T-cell (primary cell): ENCODE measurements at places on chromosomes 5 and 9. TPM values are rescaled to one million over a fixed set of nuclear protein-coding genes. Genes with fewer than 3 reads are reported as not detected.
A peak's percentile ranks its signal among the peaks of the same experiment; 100 is the strongest.

DNA sequence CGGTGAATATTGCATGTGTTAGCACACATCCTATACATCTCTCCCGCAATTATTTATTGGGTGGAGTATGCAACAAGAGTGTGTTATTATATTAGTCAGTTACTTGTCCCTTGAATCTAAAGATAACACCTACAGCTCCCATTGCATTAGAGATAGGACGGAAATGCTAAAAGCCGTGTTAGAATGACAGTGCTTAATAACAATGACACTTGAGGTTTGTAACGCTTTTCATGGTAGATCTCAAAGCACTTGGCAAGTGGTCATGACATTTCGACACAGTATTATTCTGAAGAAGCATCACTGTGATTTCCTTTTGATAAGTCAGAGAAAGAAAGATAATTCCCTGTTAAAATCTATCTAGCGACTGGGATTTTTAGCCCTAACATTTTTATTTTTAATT is 33.4 kb upstream of the TRIO start:
- DNase-seq, result no peak
- H3K36me3 ChIP-seq, result no peaks in the 10 kb centered on the region
- no peaks in the 10 kb centered on the region for H3K27me3 ChIP-seq
- no peak overlapping the region for H3K27ac ChIP-seq
- H3K4me3 ChIP-seq, result no peak overlapping the region

GRCh38 chr9:69820955-69821788 is 555 bp downstream of the CFAP95 start:
- peak overlapping the region; percentile 66 for H3K4me3 ChIP-seq
- H3K4me1 ChIP-seq, result peaks cover 22% of the 10 kb centered on the region
- DNase-seq, result no peak
- H3K36me3 ChIP-seq, result no peaks in the 10 kb centered on the region
- no peak overlapping the region for H3K27ac ChIP-seq

DNA sequence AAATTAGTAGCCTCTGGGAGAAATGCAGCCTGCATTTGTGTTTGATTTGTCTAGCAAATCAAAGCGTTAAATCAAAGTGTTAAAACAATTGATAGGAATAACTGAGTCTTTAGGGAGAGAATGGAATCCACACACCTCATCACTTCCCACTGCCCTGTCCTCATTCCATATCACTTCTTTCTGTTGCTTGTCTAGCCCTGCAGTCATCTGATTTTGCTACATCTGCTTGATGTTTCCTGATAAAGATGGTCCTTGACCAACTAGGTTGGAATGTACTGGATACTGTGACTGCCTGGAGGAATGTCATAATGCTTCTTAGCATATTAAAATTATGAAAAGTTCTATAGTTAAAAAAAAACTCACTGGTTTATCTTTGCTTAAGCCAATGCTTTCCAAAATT is 119.9 kb downstream of the DOCK2 start:
- no peaks in the 10 kb centered on the region for H3K4me1 ChIP-seq
- H3K27me3 ChIP-seq, result no peaks in the 10 kb centered on the region
- H3K36me3 ChIP-seq, result peaks cover 65% of the 10 kb centered on the region
- DNase-seq, result no peak
- H3K4me3 ChIP-seq, result no peak overlapping the region

DNA sequence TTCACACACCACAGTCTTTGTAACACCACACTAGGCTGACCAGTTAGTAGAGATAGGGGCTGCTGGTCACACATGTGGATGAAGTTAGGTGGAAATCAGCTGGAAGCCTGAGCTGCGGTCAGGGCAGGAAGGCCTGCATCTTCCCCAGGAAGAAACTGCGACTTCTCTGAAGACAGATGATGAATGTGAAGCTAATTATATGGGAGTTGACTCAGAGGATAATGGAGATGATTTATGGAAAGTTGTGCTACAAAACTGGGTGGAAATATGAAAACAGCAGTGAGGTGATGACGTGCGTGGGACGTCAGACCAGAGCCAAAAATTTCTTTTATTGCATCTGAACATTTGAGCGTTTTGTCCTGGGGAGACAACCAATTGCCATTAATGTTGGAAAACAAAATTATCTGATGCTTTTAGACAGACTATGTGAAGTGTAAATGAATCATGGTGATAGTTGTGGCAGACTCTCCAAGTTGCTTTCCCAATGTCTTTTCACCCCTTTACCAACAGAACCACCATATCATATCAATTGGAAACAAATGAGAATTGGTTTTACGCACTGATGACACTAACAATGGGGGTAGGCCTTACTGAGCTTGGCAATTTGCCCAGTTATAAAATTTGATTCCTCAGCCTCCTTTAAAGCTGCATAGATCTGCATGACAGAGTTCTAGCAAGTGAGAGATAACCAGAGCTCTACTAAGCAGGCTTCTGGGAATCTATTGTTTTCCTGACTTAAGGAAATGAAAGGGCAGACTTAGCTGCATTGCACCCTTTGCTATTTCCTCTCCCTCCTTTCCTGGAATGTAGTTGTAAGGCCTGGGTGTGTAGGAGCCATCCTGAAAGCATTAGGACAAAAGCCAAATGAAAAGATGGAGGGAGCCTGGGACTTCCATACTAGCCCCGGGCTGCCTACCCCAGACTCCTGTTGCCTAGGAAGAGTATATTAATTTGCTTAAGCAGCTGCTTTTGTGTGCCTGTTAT is 84.0 kb downstream of the RAB3C start:
- H3K4me3 ChIP-seq, result no peak overlapping the region
- H3K4me1 ChIP-seq, result no peaks in the 10 kb centered on the region
- H3K27ac ChIP-seq, result no peak overlapping the region
- no peaks in the 10 kb centered on the region for H3K36me3 ChIP-seq
- no peaks in the 10 kb centered on the region for H3K27me3 ChIP-seq
- DNase-seq, result no peak

GRCh38 chr5:28281351-28281750 is 1243.0 kb upstream of the CDH9 start:
- H3K27me3 ChIP-seq, result no peaks in the 10 kb centered on the region
- H3K36me3 ChIP-seq, result no peaks in the 10 kb centered on the region
- no peak overlapping the region for H3K4me3 ChIP-seq
- H3K27ac ChIP-seq, result no peak overlapping the region

- no peak for DNase-seq
- H3K36me3 ChIP-seq, result no peaks in the 10 kb centered on the region
- H3K4me1 ChIP-seq, result peaks cover 9% of the 10 kb centered on the region
- no peak overlapping the region for H3K4me3 ChIP-seq
These were observed 5.0 kb downstream of the SRD5A1 start for GRCh38 chr5:6638236-6638635.

DNA sequence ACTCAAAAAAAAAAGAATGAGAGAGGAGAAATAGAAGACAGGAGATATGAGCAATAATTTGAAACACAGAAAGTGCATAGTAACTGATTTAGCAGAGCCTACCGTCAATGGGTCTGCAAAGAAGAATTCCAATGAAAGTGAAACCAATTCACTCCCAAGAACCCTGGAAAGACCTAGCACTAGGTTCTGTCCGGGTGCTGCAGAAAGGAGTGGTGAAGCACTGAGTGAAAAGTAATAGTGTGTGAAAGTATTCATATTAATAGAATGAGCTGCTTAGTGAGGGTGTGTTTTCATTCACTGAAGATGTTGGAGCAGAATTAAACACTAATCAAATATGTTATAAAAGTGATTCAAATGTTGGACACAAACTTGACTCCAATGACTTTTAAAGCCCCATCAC is 51.3 kb upstream of the SLC30A5 start:
- no peaks in the 10 kb centered on the region for H3K27me3 ChIP-seq
- H3K4me1 ChIP-seq, result no peaks in the 10 kb centered on the region
- no peak for DNase-seq
- peak overlapping the region; percentile 65 for H3K27ac ChIP-seq
- no peak overlapping the region for H3K4me3 ChIP-seq

GRCh38 chr9:76610011-76610352 is 151.0 kb downstream of the GCNT1 start:
- H3K36me3 ChIP-seq, result no peaks in the 10 kb centered on the region
- H3K4me1 ChIP-seq, result no peaks in the 10 kb centered on the region
- H3K4me3 ChIP-seq, result no peak overlapping the region

GRCh38 chr5:66963559-66963971 is 233.0 kb downstream of the CD180 start:
- H3K27ac ChIP-seq, result no peak overlapping the region
- H3K36me3 ChIP-seq, result no peaks in the 10 kb centered on the region
- no peaks in the 10 kb centered on the region for H3K4me1 ChIP-seq
- H3K4me3 ChIP-seq, result no peak overlapping the region
- H3K27me3 ChIP-seq, result no peaks in the 10 kb centered on the region

DNA sequence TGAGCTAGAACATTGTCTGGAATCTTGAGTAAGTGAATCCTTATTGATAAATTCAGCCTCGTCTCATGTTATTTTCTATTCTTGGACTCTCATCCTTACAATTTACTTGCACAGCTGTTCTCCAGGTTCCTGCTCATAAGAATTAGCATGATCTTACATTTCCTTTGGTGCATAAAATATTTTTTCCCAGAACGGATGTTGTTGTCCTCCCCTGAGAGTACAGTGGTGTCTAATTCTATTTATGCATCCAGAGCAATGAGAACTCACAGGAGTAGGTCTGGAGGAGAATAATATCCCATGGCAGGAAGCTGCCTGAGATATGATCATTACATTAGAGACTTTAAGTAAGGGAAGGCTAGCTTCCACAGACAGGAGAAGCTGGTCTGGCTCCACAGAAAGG is 178.4 kb upstream of the MAST4 start:
- H3K27ac ChIP-seq, result no peak overlapping the region
- no peaks in the 10 kb centered on the region for H3K4me1 ChIP-seq
- no peaks in the 10 kb centered on the region for H3K36me3 ChIP-seq
- no peaks in the 10 kb centered on the region for H3K27me3 ChIP-seq

GRCh38 chr9:137167747-137168572 is 1.9 kb downstream of the LRRC26 start:
- no peak for DNase-seq
- H3K27me3 ChIP-seq, result peaks cover 8% of the 10 kb centered on the region
- H3K27ac ChIP-seq, result no peak overlapping the region
- no peak overlapping the region for H3K4me3 ChIP-seq

GRCh38 chr5:55175781-55176175 is 2.8 kb upstream of the CDC20B start:
- H3K4me1 ChIP-seq, result peaks cover 18% of the 10 kb centered on the region
- H3K27me3 ChIP-seq, result peaks cover 35% of the 10 kb centered on the region
- no peak overlapping the region for H3K27ac ChIP-seq
- no peak for DNase-seq
- peak overlapping the region; percentile 26 for H3K4me3 ChIP-seq

DNA sequence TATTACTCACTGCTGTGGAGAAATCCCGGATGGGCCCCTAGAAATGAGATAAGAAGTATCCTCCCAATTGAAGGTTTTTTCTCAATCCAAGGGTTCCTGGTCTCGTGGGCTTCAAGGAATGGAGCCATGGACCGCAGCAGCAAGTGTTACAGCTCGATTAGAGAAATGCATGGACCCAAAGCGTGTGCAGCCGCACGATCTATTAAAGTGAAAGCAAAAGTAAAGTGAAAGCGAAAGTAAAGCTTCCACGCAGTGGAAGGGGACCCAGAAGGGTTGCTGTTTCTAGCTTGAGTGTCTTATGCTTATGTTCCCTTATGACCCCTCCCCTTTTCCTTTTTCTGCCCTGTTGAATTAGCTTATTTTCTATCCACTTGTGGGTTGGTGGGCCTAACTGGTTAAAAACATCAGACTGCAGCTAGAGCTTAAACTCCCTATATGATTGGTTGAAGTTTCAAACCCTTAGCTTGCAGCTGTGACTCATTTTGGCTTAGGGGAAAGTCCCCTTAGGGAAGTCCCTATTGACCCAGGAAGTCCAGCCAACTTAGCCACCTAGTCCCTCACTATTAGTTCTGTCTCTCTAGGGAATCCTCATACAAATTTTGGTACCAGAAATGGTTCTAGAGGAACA is 1111.8 kb downstream of the TAF11L14 start:
- peak overlapping the region; percentile 86 for H3K4me3 ChIP-seq
- H3K4me1 ChIP-seq, result peaks cover 7% of the 10 kb centered on the region
- H3K36me3 ChIP-seq, result peaks cover 2% of the 10 kb centered on the region
- peak; percentile 34 for DNase-seq
- H3K27me3 ChIP-seq, result no peaks in the 10 kb centered on the region
- H3K27ac ChIP-seq, result peak overlapping the region; percentile 96

- H3K27ac ChIP-seq, result no peak overlapping the region
- no peak overlapping the region for H3K4me3 ChIP-seq
These were observed 680 bp downstream of the GPX8 start for GRCh38 chr5:55160493-55161209.

DNA sequence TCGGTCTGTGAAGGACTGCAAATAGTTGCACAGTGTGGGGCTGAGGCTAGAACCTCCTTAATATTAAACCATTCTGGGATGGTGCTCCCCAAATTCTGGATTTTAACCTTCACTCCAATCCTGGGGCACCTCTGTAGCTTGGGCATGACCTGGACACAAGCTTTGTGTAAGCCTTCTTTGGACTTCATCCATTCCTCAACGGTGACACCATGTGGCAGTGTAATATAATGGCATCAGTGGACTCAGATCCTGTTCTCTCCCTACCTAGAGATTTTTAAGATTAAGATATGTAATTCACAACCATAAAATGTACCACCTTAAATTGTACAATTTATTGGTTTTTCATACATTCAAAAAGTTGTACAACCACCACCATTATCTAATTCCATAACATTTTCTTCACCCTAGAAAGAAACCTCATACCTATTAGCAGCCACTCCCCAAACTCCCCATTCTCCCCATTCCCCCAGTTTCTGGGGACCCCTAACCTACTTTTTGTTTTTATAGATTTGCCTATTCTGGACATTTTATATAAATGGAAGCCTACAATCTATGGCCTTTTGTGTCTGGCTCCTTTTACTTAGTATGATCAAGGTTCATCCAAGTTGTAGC is 4.8 kb upstream of the PLGRKT start:
- H3K4me1 ChIP-seq, result peaks cover 5% of the 10 kb centered on the region
- H3K36me3 ChIP-seq, result no peaks in the 10 kb centered on the region
- H3K4me3 ChIP-seq, result no peak overlapping the region
- H3K27ac ChIP-seq, result no peak overlapping the region

DNA sequence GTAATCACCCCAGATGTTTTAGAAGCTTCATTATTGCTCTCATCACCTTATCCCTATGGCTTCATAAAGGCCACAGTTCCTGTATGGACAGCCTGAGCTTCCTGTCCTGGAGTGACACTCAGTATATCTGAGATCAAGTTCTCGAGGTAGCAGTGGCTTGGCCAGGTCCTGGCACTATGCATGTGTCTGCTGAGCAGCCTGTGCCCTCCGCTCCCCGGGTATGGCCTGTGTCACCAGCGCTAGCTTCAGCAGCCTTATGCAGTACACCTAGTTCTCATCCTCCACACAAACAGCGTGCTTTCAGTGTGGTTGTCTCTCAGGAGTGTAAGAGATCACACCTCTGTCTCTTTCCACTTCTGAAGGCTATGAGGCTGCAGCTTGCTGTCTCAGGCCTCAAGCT is 514.7 kb downstream of the DIRAS2 start:
- no peak for DNase-seq
- H3K27me3 ChIP-seq, result peaks cover 7% of the 10 kb centered on the region
- no peaks in the 10 kb centered on the region for H3K36me3 ChIP-seq
- H3K4me3 ChIP-seq, result no peak overlapping the region

Gene NUDT12
- total RNA-seq, result 1.2 TPM

Gene SHOC1
- total RNA-seq, result not detected

Gene PKD2L2
- total RNA-seq, result not detected

Gene ABCA1
- 4.7 TPM for total RNA-seq

Gene INSL4
- total RNA-seq, result not detected

Gene F2RL2
- total RNA-seq, result not detected

Gene SPATA31A3
- total RNA-seq, result not detected

Gene C9
- not detected for total RNA-seq
